Activated CD8-positive, alpha-beta T cell treated with anti-CD3 and anti-CD28 coated beads, Interleukin-2, amount 10 ng/mL, durations not matched to agents 7 days and 5 days (primary cell): ENCODE measurements at places on chromosomes 1 and 21.

DNA sequence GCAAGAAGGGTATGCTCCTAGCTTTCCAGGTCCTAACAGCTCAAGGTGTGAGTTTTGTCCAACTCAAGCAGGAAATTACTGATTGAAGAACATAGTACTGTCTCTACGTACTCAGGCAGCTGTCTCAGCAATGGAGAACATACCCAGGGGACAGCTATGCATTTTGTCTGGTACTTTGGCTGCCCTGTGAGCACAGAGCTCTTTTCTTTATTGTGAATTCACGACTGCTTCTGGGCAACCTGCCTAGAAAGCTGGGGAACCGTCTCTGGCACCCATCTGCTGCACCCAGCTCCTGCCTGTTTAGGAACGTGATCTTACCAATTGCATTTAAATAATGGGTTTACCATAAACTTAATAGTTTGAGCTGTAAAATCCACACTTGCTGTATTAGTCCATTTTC, 258.1 kb downstream of the HHAT start:
- H3K36me3 ChIP-seq = no peaks in the 10 kb centered on the region
- peaks cover 14% of the 10 kb centered on the region for H3K4me1 ChIP-seq
- no peak overlapping the region for H3K27ac ChIP-seq

GRCh38 chr21:16842696-16843035, 670.2 kb upstream of the CXADR start:
- no peaks in the 10 kb centered on the region for H3K36me3 ChIP-seq
- H3K27me3 ChIP-seq = no peaks in the 10 kb centered on the region
- no peak overlapping the region for H3K27ac ChIP-seq
- no peak for DNase-seq
- no peaks in the 10 kb centered on the region for H3K4me1 ChIP-seq

DNA sequence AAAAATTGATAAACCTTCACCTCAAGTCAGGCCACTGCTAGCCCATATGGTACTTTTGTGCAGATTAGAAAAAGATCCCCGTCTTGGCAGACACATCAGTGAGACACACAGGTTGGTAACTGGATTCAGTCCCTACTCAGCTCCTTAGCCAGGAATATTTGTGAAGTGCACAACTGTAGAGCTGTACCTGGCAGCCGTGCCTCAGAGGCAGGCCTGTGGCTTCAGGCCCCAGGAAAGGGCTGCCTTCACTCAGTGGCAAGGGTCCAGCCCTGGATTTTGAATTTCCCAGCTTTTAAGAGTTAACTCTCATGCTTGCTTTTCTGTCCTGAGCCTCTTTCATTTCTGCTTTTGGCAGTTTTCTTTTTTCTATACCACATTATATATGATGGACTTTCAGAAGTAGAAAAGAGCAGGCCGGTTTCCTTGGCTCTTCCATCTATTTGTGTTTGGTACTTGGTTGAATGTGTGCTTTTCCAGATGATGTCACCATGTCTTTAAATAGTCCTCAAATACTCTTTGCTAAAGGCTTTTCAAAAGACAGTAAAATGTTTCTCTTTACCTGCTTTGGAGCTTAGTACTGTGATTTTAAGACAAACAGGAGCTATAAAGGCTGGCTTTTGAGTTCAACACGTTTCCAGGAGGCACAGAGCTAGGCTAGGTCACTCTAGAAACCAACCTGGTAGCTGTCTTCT, 186.6 kb downstream of the AK5 start:
- no peak for DNase-seq
- no peak overlapping the region for H3K4me3 ChIP-seq
- no peak overlapping the region for H3K27ac ChIP-seq
- H3K36me3 ChIP-seq = no peaks in the 10 kb centered on the region
- H3K4me1 ChIP-seq = no peaks in the 10 kb centered on the region
- H3K27me3 ChIP-seq = no peaks in the 10 kb centered on the region

DNA sequence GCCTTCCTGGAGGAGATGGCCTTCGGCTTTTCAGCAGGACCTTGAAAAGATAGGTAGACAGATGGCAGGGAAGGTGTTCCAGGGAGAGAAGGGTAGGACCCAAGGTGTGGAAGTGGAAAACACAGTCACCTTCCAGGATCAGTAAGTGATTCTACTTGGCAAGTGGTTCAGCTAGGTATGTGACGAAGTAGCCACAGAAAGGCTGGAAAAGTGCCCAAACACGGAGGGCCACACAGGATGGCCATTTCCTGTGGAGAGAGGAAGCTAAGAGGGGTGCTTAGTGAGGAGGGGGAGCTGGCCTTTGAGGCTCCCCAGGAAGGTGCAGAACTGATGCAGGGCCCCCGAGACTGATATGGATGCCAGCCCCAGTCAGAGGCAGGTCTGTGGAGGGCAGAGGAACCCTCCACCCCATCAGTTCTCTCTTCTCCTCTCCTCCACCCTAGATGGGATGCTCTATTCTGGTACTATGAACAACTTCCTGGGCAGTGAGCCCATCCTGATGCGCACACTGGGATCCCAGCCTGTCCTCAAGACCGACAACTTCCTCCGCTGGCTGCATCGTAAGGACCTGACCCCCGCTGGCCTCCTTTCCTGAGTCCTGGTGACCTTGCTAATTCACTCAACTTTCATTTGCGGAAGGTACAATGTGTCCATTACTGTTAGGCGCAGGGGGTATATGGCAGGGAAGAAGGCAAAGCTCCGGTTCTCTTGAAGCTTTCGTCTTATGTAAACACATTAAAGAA, 6.8 kb downstream of the SEMA4A start:
- H3K4me1 ChIP-seq = peaks cover 60% of the 10 kb centered on the region
- H3K27ac ChIP-seq = peak overlapping the region; percentile 30
- no peak for DNase-seq
- H3K36me3 ChIP-seq = peaks cover 51% of the 10 kb centered on the region
- no peaks in the 10 kb centered on the region for H3K27me3 ChIP-seq

GRCh38 chr1:55695552-55695951, 480.4 kb upstream of the USP24 start:
- H3K4me1 ChIP-seq = no peaks in the 10 kb centered on the region
- no peaks in the 10 kb centered on the region for H3K36me3 ChIP-seq
- no peak for DNase-seq
- no peaks in the 10 kb centered on the region for H3K27me3 ChIP-seq
- no peak overlapping the region for H3K4me3 ChIP-seq

GRCh38 chr21:33940881-33941245, 25.3 kb upstream of the ATP5PO start:
- no peaks in the 10 kb centered on the region for H3K27me3 ChIP-seq
- H3K36me3 ChIP-seq = peaks cover 73% of the 10 kb centered on the region
- no peak overlapping the region for H3K27ac ChIP-seq
- peaks cover 62% of the 10 kb centered on the region for H3K4me1 ChIP-seq

DNA sequence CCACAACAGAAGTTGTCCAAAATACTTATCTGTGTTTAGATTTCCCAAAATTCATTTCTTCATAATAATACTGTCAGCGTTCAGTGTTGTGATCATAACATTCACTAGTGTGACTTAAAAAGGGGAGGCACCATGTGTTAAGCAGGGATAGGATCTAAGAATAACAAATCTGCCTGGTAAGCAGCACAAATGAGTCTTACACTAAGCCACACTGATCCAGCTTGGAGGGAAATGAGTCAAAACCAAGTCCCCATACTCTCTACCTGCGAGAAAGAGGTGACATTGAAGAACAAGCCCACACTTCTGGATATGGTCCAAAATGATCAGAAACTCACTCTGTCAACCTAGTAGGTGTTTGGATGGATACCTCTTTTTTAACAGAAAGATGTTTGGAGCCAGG, 145.5 kb downstream of the CRB1 start:
- no peaks in the 10 kb centered on the region for H3K4me1 ChIP-seq
- DNase-seq = no peak
- no peak overlapping the region for H3K4me3 ChIP-seq
- no peak overlapping the region for H3K27ac ChIP-seq

DNA sequence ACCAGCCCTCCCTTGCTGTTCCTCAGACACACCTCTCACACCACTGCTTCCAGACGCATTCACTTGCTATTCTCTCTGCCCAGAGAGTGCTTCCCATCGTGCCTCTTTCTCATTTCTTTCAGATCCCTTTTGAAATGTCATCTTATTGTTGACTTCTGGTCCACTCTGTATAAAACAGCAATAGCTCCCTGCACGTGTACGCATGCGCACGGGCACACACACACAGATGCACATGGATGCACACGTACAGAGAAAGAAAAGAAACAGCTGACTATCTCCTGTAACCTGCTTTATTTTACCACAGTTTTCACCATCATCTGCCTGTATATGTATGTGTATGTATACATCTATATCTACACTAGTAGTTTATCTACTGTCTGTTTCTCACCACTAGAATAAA, 285.9 kb upstream of the NR5A2 start:
- no peak overlapping the region for H3K27ac ChIP-seq
- no peaks in the 10 kb centered on the region for H3K36me3 ChIP-seq
- H3K4me3 ChIP-seq = no peak overlapping the region
- H3K4me1 ChIP-seq = no peaks in the 10 kb centered on the region
- peaks cover 4% of the 10 kb centered on the region for H3K27me3 ChIP-seq
- DNase-seq = no peak

DNA sequence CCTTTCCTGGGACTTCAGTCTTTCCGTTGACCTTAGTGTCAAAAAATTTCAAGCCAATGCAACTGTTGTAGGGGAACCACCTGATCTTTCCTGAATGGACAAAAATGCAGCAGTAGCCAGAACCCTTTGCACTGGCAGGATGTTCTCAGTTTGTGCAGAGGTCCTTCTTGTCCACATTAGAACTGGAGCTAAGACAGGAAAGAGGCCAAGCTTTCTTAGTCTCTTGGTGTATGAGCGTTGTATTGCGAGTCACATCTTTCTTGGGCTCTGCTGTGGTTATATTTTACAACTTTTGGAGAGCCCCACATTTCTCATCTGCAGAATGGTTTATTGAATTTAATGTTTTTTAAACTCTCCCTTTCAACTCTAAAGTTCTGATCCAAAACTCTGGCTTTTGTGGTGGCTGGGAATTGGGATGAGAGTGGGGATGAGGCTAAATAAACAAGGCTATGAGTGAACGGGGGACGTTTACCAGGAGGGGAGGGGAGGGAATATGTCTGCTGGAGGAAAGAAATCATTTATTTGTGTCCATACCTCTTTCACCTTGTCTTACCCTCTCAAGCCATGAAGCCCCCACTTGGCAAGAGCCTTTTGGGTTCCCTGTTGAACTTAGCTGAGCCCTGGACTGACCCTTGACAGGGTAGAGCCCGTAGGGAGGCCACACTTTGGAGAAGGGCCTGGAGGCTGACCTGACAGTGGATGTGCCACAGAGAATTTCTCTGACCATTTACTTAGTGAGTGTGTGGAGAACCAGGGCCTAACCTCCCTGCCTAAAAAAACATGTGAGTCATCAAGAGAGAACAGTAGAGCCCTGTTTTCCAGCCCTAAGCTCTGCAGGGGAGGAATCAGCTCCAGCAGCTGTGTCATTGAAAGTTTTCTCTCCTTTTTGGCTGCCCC, 586 bp downstream of the CHI3L2 start:
- peak overlapping the region; percentile 72 for H3K27ac ChIP-seq
- H3K36me3 ChIP-seq = peaks cover 21% of the 10 kb centered on the region
- no peak for DNase-seq
- peaks cover 79% of the 10 kb centered on the region for H3K4me1 ChIP-seq
- peak overlapping the region; percentile 16 for H3K4me3 ChIP-seq

- peaks cover 22% of the 10 kb centered on the region for H3K27me3 ChIP-seq
- H3K27ac ChIP-seq = no peak overlapping the region
- DNase-seq = no peak
- no peaks in the 10 kb centered on the region for H3K4me1 ChIP-seq
- no peaks in the 10 kb centered on the region for H3K36me3 ChIP-seq
- no peak overlapping the region for H3K4me3 ChIP-seq
Observed at GRCh38 chr1:119366424-119366823, 2.2 kb upstream of the HAO2 start.

GRCh38 chr1:151981178-151981525, 12.5 kb downstream of the S100A10 start:
- H3K27me3 ChIP-seq = peaks cover 6% of the 10 kb centered on the region
- H3K27ac ChIP-seq = no peak overlapping the region
- H3K4me1 ChIP-seq = peaks cover 46% of the 10 kb centered on the region
- DNase-seq = no peak
